ENCODE measurements at places on chromosomes 16 and 17.

DNA sequence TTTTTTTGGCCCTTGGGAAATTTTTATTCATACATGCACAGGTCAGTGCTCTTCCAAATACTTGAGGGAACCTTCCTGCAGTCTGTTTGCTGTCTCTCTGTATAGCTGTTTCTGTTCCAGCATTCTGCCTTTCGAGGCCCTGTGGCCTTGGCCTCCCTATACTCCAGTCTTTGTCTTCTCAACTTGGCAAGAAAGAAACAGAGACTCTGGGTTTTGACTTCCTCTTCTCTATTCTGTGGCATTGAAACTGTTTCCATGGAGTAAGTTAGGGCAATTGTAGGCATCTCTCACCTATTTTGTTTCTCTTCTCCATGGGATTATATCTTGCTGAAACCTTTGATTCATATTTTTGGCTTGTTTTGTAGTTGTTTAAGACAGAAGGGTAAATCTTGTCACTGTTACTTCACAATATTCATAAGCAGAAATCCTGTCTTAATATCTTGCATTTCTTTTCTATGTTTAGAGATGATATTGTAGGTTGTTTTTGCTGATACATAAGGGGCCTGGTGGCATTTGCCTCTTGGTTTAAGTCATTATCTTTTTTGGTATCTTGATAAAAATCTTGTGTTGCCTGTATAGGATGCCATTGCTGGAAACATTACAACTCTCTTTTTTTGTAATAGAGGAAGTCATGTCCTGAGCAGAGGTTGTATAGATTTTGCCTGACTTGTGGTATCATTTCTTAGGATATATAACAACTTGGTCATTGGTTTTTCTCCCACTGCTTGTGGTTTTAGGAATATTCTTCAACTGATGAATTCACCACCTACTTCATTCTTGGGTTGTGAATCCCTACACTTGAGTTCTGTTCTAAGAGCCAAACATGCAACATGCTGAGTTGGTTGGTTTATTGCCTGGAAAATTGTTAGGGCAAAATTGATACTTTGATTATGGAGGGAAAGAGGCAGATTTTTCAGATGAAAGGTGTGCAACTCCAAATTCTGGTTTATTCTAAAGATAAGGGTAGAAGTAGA, 168.6 kb downstream of the FTO start:
- DNase-seq = no peak

- no peak for DNase-seq
Measured at GRCh38 chr16:73891129-73891542, 405.5 kb upstream of the PSMD7 start.

- DNase-seq = no peak
Measured at GRCh38 chr17:83078378-83079351, 744 bp upstream of the METRNL start.

DNA sequence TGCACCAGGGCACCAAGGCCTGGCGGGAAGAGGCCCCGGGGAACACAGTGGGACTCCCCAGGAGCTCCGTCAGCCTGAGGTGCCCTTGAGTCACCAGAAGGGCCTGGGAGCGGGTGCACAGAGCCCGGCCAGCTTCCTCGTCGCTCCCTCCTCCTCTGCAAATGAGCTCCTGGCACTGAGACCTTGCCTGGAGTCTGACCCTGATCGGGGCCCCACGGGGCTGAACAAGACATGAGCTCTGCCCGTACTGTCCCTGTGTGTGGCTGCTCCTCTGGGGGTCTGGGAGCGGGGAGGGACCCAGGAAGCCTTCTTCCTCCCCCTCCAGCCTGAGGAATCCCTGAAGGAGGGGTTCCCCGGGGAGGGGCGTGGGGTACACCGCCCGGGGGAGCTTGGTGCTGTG, 36.4 kb upstream of the SSTR5 start:
- DNase-seq = no peak

GRCh38 chr16:71707199-71707598, 17.3 kb downstream of the PHLPP2 start:
- no peak for DNase-seq

DNA sequence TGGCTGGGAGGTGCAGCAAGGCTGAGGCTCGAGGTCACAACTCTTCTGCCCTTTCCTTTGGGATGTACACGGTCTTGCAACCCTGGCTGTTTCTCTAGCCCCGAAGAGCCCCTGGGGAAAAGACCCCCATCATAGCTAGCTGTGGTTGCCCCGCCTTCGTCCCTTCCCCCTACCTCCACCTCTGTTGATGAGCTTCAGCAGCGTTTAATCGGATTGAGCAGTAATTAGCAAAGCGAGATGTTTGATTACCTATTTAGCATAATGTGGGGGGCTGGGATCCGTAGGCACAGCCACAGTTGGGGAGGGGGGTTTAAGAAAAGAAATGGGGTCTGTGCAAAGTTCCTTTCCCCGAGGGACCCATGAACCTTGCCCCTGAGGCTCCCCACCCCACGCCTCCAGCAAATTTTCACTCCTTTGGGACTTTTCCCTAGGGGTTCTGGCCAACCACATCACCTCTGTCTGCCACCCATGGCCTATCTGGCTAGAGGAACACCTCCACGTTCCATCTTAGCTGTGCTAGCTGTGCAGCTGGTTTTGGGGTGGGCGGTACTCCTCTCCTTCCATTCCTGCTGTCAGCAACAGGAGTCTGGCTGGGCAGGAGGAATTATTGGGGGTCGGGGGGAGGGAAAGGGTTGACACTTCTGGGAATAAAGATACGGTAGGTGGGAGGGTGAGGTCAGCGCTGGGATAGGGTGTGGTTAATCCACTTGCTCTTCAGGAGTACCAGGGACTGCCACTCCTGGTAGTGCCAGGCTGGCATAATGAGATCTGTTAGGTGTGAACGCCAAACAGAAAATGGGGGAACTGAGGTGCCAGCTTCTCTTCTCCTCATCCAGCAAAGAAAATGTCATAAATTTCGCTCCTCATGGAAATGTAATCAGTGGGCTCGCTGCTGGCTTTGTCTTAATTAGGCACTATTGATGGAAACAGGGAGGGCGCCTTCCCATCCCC, 1.3 kb upstream of the DNAH2 start:
- DNase-seq = no peak

DNA sequence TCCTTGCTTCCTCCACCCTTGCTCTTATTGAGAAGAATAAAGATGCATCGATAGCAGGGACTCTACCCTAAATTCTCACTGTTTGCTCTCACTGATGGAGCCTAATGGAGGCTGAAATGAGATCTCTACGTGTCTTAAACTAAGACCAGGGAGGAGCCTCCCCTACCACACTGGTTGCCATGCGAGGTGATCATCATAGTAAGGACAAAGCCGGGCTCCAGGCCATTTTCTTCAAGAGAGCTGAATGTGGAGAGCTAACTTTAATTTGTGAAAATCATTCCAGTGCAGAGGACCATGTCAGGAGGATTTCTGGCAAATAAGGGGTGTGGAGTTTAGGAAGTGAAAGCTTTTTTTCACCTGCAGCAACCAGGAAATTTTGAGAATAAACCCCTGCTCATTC, 5.6 kb downstream of the CDH11 start:
- DNase-seq = no peak

DNA sequence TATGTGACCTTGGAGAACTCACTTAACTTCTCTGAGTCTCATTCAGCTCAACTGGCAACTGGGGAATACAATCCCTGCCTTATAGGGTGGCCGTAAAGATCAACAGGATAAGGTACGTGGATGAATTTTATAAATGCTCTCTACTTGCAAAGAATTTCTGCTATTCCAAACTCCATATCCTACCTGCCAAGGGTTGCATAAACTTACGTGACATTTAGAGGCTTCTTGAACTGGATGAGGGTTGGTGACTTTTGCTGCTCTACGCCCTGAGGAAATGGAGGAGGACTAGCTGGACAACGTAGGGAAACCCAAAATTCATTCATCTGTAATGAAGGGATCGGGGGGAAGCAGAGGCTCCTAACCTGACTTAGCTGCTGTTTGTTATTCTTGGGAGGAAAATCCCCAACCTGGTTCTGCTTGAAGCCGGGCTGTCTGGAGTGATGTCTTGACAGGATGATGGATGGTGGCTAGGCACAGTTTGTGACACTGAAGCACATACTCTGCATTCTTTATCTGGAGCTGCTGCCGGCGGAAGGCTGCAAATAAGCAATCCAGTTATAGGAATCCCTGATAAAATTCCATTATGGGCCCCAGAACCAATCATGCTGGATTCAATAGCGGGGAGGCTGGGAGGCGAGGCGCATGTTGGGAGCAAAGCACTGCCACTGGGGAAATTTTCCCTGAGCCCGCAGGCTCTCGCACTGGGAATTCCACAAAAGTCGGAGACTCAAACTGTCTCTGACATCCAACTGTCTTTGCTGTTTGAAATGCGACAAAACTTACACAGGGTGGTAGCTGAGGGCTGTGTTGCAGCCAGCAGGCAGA, 94.7 kb upstream of the SDK2 start:
- DNase-seq = no peak

DNA sequence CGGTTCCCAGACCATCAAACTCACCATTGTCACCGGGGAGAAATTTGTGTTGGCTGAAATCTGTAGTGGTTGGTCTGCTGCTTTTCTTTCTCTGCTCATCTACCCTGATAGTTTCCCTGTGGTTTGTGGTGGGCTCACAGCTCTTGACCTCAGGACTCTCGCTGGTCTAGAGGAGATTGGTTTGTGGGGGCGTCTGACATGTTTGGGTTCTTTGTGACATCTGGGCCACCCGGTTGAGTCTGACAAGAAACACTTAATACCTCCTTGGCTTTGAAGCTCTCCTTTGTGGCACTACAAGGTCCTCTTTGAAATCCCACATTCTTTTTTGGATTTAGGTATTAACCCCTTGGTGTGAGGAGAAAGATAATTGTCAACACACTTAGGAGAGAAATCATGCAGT, 662.0 kb downstream of the WWOX start:
- DNase-seq = no peak

DNA sequence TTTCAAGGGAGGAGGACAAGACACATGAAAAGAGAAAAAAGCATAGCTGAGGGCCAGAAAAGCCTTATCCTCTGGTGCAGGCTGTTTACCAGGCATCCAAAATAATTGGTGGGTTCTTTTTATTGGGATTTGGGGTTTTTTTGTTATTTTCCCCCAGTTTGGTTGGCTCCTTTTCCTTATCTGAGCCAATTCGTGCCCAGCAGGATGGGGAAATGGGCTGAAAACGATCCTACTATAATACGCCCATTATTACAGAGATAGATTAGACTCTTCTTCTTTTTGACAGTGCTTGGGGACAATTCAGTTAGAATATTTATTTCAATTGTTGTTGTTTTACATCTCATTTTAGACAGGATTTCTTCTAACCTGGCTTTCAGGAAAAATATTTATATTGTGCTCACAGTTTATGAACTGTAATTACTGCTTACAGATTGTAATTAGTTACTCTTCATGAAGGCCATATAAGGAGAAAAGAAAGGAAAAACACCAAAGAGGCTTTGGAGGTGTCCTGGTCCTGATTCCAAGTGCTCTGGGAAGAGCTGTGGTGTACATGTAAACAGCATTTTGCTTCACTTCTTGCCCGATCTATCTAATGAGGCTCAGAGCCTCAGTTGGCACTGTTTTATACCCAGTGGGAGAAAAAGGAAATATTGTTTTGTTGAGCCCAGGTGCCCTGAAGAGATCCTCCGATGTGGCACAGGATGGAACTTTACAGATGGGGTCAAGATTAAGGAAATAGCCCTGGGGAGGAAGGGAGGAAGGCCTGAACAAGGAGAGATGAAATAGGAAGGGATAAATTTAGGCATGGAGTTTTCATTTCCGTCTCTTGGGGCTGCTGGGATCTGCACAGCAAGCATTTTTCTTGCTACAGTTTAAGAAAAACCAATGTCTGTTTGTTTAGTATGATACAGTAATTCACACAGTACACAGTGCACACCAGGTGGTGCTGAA, 611 bp upstream of the ANKRD40 start:
- no peak for DNase-seq

DNA sequence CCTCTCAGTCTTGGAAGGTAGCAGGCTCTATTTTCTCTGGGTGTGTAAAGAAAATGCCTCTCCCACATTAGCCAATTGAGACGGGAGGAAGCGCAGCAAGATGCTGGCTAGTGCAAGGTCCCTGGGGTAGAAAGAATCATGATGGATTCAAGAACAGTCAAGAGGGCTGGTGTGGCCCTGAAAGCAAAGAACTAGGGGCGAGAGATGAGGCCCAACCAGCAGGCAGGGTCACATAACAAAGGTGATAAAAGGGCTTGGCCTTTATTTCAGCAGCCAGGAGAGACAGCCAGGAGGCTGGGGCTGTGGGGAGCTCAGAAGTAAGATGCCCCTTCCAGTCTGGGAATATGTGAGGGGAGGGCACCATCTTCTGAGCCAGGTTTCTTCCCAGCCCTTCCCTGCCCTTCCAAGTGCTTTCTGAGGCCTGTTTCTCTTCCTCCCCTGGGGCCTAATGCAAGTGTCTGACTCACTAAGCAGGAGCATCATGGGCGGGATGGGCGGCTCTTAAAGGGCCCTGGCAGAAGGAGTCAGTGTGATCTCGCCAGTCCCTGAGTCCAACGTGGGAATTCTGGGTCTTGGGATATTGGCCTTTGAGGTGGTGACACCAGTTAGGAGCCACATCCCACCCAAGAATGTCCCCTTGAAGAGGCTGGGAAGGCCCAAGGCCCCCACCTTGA, 3.9 kb upstream of the NLRC5 start:
- no peak for DNase-seq

GRCh38 chr17:63514974-63515373, 8.2 kb upstream of the KCNH6 start:
- DNase-seq = no peak

GRCh38 chr16:23874613-23875294, 39.0 kb downstream of the PRKCB start:
- DNase-seq = no peak

DNA sequence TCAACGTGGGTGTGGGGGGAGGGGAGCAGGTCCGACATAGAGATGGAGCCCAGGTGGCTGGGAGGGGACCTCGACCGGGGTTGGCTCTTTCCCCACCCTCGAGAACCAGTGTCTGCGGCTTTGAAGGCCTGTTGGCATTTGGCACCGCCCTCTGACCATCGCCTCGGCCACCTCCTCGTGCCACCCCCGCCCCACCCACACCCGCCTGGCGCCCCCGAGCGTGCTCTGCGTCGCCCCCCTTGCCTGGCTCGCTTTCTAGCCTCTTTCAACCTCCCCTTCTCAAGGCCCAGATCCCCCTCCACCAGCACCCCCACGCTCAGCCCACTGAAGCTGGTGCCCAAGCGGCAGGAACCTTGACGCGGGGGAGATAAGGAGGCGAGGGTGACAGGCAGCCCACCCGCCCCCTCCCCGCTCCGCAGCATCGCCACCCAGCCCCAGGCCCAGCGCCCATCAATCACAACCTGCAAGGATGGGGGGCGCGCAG, 619 bp downstream of the CACNB1 start:
- DNase-seq = no peak

- no peak for DNase-seq
Measured at GRCh38 chr16:22664132-22664531, 149.8 kb upstream of the HS3ST2 start.

- DNase-seq = no peak
Measured at GRCh38 chr16:88538366-88539060, 31.7 kb upstream of the ZC3H18 start.

Measured in stimulated activated CD4-positive, alpha-beta T cell treated with anti-CD3 and anti-CD28 coated beads, Interleukin-1b, Interleukin-23, amount 100 ng/mL, for 4 hours (primary cell).